WTC11 (cell line): ENCODE measurements at places on chromosomes 12 and 14. TPM values are rescaled to one million over a fixed set of nuclear protein-coding genes. Genes with fewer than 3 reads are reported as not detected.

NEUROD4 gene
- not detected in 3 replicates for total RNA-seq

CNIH1 gene
- 80.7 to 93.9 TPM (median 90.8 TPM) in 3 replicates for total RNA-seq

TSPAN19 gene
- 0.23 to 0.53 TPM in 2 of 3 replicates, not detected in the other for total RNA-seq

AQP6 gene
- 0.09 to 0.21 TPM (median 0.18 TPM) in 3 replicates for total RNA-seq

FLVCR2 gene
- total RNA-seq, result 6.6 to 12.9 TPM (median 8.1 TPM) in 3 replicates

OR4E2 gene
- total RNA-seq, result not detected in 3 replicates

LALBA gene
- total RNA-seq, result not detected in 3 replicates

KCNC2 gene
- not detected in 3 replicates for total RNA-seq

ISCU gene
- total RNA-seq, result 73.8 to 85.9 TPM (median 74.2 TPM) in 3 replicates

SERPINA1 gene
- 5.1 to 7.2 TPM (median 6.8 TPM) in 3 replicates for total RNA-seq

TBC1D30 gene
- total RNA-seq, result 2.0 to 3.6 TPM (median 2.3 TPM) in 3 replicates

PTGER2 gene
- total RNA-seq, result 0.92 to 1.2 TPM (median 0.99 TPM) in 3 replicates

SERPINA5 gene
- 1.5 to 3.2 TPM (median 2.2 TPM) in 3 replicates for total RNA-seq

CD69 gene
- total RNA-seq, result 0.34 to 0.60 TPM (median 0.42 TPM) in 3 replicates

APOF gene
- total RNA-seq, result 0.11 TPM in 1 of 3 replicates, not detected in the others

HCAR2 gene
- not detected in 3 replicates for total RNA-seq

UNG gene
- total RNA-seq, result 125 to 135 TPM (median 127 TPM) in 3 replicates

CIROP gene
- 0.07 to 0.11 TPM in 2 of 3 replicates, not detected in the other for total RNA-seq

FZD10 gene
- total RNA-seq, result 0.87 to 1.1 TPM (median 0.92 TPM) in 3 replicates

C12orf56 gene
- 2.5 to 5.3 TPM (median 4.1 TPM) in 3 replicates for total RNA-seq

ETV6 gene
- 13.8 to 23.5 TPM (median 16.7 TPM) in 3 replicates for total RNA-seq

LMNTD1 gene
- not detected in 3 replicates for total RNA-seq

IRAK3 gene
- 0.70 to 0.92 TPM (median 0.89 TPM) in 3 replicates for total RNA-seq

SLCO1B3 gene
- total RNA-seq, result not detected in 3 replicates

PPP1R3E gene
- total RNA-seq, result 4.1 to 7.4 TPM (median 5.9 TPM) in 3 replicates

SLC24A4 gene
- total RNA-seq, result 0.37 to 0.90 TPM (median 0.46 TPM) in 3 replicates

KLRK1 gene
- total RNA-seq, result 0.15 to 0.23 TPM in 2 of 3 replicates, not detected in the other

ITGA5 gene
- 19.3 to 21.9 TPM (median 20.8 TPM) in 3 replicates for total RNA-seq

CCDC177 gene
- 1.7 to 2.2 TPM (median 2.1 TPM) in 3 replicates for total RNA-seq

ARID4A gene
- 12.5 to 15.0 TPM (median 12.6 TPM) in 3 replicates for total RNA-seq

LRRC10 gene
- not detected in 3 replicates for total RNA-seq

GRIP1 gene
- 16.7 to 29.0 TPM (median 22.5 TPM) in 3 replicates for total RNA-seq

HIF1A gene
- 146 to 165 TPM (median 153 TPM) in 3 replicates for total RNA-seq

SERPINA12 gene
- total RNA-seq, result not detected in 3 replicates

PRH2 gene
- total RNA-seq, result 0.52 TPM in 1 of 3 replicates, not detected in the others

L2HGDH gene
- 23.9 to 26.7 TPM (median 24.0 TPM) in 3 replicates for total RNA-seq

CLEC4C gene
- total RNA-seq, result 0.50 TPM in 1 of 3 replicates, not detected in the others

SRGAP1 gene
- total RNA-seq, result 8.1 to 10.3 TPM (median 9.9 TPM) in 3 replicates

IAPP gene
- not detected in 3 replicates for total RNA-seq

NFE2 gene
- total RNA-seq, result 2.4 to 3.0 TPM (median 3.0 TPM) in 3 replicates

TPH2 gene
- total RNA-seq, result 0.55 to 0.83 TPM (median 0.64 TPM) in 3 replicates

ABCD2 gene
- 0.05 TPM in 2 of 3 replicates, not detected in the other for total RNA-seq

B4GALNT3 gene
- total RNA-seq, result 19.0 to 22.0 TPM (median 20.9 TPM) in 3 replicates

PPFIA2 gene
- total RNA-seq, result 0.92 to 1.8 TPM (median 1.1 TPM) in 3 replicates

RPS6KL1 gene
- 10.6 to 12.6 TPM (median 12.2 TPM) in 3 replicates for total RNA-seq

CRACR2A gene
- 2.4 to 2.6 TPM (median 2.5 TPM) in 3 replicates for total RNA-seq
